ENCODE measurements at places on chromosomes 3 and 15.

GRCh38 chr3:71428841-71429596 is 154.5 kb downstream of the FOXP1 start:
- DNase-seq: peak; percentile 54

GRCh38 chr3:188528396-188528795 is 374.4 kb downstream of the LPP start:
- no peak for DNase-seq

DNA sequence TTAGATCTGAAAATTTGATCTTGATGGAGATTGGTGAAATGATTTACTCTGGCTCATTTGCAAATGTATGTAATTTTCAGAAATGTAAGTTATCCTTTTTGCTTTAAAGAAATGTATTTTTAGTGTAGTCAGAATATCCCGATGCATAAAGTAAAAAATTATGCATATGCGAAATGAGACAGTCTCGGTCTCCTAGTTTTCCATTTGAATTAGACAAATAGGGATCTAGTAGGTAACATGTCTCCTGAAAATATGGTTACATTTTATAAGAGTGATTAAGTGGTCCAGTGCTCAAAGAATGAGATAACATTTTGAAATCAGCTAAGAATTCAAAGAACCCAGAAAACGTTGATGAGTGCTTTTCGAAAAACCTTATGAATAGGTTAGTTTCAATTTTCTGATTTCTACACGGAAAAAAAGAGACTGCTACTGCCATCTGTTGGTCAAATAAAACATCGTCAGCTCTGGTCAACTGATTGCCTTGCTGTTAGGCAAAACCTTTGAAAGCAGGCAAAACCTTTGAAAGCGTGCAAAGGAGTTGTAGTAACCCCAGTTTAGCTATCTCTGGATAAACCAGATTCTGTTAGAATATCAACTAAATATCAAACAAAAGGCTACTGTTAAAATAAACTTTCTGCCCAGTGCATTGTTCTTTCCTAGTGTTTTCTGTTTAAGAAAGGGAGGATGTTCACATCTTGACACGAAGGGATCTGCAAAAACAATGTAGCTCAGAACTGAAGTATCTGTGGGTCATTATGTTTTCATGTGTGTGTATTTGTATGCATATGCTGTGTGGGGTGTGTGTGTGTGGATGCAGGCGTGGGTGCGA is 59.3 kb upstream of the CHMP2B start:
- DNase-seq: no peak

DNA sequence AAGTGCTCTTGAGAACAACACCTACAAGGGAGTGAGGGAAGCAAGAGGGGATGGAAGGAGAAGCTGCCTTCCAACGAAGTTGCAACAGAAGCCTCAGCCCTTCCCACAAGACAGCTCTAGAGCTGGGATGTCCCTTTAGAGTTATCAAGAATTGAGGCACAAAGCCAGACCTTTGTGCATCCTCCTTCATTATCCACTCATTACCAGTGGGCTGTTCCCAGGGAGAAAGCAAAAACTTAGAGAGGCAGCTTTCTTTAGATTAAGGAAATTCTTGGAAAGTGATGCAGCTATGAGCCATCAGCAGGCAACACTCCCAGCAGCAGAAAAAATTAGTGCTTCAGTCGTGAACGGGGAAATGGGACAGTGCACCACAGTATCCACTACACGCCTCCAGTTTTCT is 10.6 kb upstream of the CD96 start:
- DNase-seq: no peak

DNA sequence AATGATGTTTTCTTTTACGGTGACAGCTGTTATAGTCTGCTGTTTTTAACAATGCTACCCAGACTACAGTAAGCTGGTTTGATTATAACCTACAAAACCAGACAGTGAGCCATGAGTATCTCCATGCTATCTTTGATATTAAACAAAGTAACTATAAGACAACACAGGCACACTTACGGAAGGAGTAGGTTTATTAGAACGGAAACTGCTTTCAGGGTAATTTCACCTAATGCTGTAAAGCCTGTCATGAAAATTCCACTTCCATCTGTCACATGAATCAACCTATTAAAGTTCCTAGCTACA is 33.0 kb downstream of the VPS13C start:
- no peak for DNase-seq

DNA sequence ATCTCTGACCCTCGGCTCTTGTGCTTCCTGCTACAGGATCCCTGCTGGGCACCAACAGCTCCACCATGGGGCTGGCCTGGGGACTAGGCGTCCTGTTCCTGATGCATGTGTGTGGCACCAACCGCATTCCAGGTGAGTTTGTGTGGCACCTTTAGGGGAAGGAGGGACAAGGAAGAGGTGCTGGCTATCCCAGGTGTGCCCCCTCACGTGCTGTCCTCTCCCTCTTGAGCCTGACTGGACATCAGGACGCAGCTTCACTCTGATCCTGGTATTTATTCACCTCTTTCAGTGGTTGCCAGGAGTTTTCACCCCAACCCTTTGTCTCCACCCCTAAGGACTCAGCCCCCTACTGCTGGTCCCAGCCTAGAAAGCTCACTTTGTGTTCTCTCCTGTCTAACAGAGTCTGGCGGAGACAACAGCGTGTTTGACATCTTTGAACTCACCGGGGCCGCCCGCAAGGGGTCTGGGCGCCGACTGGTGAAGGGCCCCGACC is 960 bp downstream of the THBS1 start:
- peak; percentile 74 for DNase-seq

DNA sequence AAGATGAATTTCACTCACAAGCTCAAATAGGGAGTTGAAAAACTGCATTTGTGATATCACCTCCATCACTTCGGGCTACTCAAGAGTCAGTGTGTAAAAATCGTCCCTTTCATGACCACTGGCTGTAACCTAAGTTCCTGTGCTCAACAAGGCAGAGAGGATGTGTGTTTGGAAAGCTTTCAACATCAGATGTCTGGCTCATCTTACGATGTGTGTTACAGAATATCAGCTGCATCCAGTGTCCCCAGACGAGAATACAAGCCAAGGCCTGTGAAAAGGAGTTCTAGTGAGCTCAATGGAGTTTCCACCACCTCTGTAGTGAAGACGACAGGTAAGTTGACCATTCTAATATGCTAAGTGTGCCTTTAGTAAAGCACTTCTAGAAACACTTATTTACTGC is 65.5 kb upstream of the ADAMTSL3 start:
- no peak for DNase-seq

- no peak for DNase-seq
These were observed 141.9 kb downstream of the NSMCE3 start for GRCh38 chr15:29127506-29128430.

GRCh38 chr15:76460871-76461270 is 124.3 kb downstream of the ISL2 start:
- no peak for DNase-seq

DNA sequence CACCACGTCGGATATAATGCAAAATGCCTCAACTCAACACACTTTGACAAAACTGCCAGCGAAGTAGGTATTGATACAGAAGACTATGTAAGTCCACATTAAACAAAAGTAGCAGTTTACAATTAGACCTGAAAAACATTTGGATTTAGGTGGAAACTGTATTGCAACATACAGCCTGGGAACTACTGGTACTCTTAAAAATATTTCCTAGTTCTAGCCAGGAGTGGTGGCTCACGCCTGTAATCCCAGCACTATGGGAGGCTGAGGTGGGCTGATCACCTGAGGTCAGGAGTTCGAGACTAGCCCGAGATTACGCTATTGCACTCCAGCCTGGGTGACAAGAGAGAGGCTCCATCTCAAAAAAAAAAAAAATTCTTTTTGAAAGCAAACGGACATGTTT is 246.2 kb downstream of the ZBTB20 start:
- DNase-seq: no peak

- DNase-seq: no peak
These were observed 241.6 kb downstream of the GAP43 start for GRCh38 chr3:115864911-115865310.

DNA sequence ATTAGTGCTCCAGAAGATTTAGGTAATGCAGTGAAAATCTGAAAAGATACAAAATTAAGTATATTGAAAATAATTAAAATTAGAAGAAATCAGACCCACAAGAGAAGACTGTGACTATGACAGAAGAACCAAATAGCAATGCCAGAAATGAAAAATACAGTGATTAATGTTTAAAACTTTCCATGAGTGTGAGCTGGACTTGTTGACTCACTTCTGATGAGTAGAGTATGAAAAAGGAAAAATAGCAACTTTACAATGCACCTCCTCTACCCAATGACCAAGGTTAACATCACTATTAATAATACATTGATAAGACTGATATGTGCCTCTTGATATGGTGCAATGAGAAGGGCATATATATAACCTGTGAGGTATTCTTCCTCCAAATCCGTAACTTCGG is 39.3 kb upstream of the SLC22A13 start:
- DNase-seq: no peak

DNA sequence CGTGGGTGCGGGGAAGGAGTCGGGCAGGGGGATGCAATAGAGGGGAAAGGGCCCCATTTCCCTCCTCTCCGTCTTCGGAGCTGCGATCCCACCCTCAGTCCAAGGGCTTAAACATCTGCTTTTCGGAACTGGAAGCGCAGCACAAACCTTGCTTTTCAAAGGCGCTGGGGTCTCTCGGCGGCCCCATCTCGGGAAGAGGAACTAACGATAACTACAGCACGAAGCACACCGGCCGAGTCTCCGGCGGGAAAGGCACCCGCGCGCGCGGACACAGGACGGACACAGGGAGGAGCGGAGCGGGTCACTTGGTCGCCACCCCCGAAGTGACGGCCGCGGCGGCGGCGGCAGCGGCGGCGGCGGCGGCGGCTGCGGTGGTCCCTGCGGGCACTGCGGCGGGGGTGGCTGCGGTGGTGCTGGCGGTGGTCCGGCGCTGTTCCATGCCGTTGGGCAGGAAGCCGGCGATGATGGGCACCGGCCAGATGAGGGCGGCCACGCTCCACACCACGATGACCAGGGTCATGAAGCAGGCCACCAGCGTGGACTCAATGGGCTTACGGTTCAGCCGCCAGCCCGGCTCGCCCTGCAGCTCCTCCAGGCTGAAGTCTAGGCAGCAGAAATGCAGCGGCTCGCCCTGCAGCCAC is 1.1 kb downstream of the TMEM158 start:
- peak; percentile 75 for DNase-seq

- no peak for DNase-seq
These were observed 307.3 kb upstream of the PLSCR5 start for GRCh38 chr3:146912241-146913015.

DNA sequence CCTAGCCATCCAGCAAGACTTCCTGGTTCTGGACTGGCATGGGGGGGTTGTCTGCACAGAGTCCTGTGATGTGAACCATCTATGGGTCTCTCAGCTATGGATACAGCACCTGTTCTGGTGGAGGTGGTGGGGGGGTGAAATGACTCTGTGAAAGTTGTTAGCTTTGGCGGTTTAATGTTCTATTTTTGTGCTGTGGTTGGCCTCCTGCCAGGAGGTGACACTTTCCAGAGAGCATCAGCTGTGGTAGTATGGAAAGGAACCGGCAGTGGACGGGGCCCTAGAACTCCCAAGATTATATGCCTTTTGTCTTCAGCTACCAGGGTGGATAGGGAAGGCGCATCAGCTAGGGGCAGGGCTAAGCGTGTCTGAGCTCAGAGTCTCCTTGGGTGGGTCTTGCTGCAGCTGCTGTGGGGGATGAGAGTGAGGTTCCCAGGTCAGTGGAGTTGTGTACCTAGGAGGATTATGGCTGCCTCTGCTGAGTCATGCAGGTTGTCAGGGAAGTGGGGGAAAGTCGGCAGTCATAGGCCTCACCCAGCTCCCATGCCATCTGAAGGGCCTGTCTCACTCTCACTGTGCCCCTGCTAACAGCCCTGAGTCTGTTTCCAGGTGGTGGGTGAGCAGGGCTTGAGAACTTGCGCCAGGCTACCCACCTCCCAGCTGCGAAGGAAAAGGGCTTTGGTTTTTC is 7.1 kb upstream of the LARS2 start:
- no peak for DNase-seq

GRCh38 chr15:41557673-41558399 is 1.2 kb upstream of the TYRO3 start:
- peak; percentile 28 for DNase-seq
